ENCODE measurements at places on chromosomes 2 and 18. TPM values are rescaled to one million over a fixed set of nuclear protein-coding genes. Genes with fewer than 3 reads are reported as not detected.

The LCT gene
- 0.03 TPM for total RNA-seq

The SNTG2 gene
- total RNA-seq, result not detected

The LRRC30 gene
- not detected for total RNA-seq

The TSHZ1 gene
- 5.7 TPM for total RNA-seq

The PLGLB1 gene
- 0.44 TPM for total RNA-seq

The RRM2 gene
- 239 TPM for total RNA-seq

The CKAP2L gene
- 13.9 TPM for total RNA-seq

The SALL3 gene
- not detected for total RNA-seq

The HOXD4 gene
- 0.41 TPM for total RNA-seq

The TSPYL6 gene
- total RNA-seq, result not detected

The PTH2R gene
- total RNA-seq, result not detected

The TSGA10 gene
- 2.7 TPM for total RNA-seq

The TMEM169 gene
- 0.37 TPM for total RNA-seq

The COL4A3 gene
- 0.60 TPM for total RNA-seq

The C2orf78 gene
- total RNA-seq, result not detected

The HRH4 gene
- total RNA-seq, result not detected

The PRSS56 gene
- 0.10 TPM for total RNA-seq

The RSAD2 gene
- total RNA-seq, result 0.13 TPM

The TDRD15 gene
- total RNA-seq, result not detected

The LINC00305 gene
- not detected for total RNA-seq

The RAPGEF4 gene
- 0.19 TPM for total RNA-seq

The AMER3 gene
- not detected for total RNA-seq

The UGT1A4 gene
- not detected for total RNA-seq

The LRRTM1 gene
- total RNA-seq, result not detected

The SERPINB8 gene
- 8.2 TPM for total RNA-seq

The SCN3A gene
- total RNA-seq, result 0.02 TPM

The RAB27B gene
- 13.1 TPM for total RNA-seq

The REEP1 gene
- 1.1 TPM for total RNA-seq

The PCGF1 gene
- 31.9 TPM for total RNA-seq

The MC5R gene
- total RNA-seq, result 0.06 TPM

The UGT1A8 gene
- 0.10 TPM for total RNA-seq

The CD8B2 gene
- not detected for total RNA-seq

The QPCT gene
- total RNA-seq, result 20.8 TPM

The CACNB4 gene
- 0.14 TPM for total RNA-seq

The ITGA6 gene
- total RNA-seq, result 35.8 TPM

The CIDEA gene
- not detected for total RNA-seq

Data from A549 treated with AZD2906 at 1 μM for 4 hours (cell line).